Right lung (tissue), 10 donors: ENCODE measurements at places on chromosomes 16 and 17.

DNA sequence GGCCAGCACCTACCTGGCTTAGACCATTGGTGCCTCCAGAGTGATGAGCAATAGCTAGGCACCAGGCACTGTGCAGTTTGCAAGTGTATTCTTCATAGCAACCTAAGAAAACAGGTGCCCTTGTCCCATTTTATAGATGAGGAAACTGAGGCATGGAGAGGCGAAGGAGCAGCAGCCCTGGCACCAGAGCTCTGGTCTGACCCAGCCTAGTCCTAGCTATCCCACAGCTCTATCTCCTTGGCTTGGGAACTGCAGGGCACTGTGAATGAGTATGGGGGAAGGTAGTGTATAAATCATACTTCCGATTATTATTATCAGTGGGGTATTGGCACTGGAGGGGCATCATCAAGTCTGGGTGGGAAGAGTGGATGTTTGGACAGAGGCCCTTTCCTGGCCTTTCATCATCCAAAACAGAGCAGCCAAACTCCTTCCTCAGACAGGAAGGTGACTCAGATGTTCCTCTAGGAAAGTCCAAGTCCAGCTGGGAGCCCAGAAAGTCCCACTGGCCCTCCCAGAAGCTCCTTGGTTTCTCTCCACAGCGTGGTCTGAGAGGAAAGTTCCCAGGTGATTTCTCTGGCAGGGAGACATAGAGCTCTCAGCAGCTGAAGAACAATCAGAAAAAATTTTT lies 32.0 kb upstream of the PLLP start:
- DNase-seq: no peak

- DNase-seq: no peak
These were observed 297.5 kb downstream of the XYLT1 start for GRCh38 chr16:17173281-17173680.

DNA sequence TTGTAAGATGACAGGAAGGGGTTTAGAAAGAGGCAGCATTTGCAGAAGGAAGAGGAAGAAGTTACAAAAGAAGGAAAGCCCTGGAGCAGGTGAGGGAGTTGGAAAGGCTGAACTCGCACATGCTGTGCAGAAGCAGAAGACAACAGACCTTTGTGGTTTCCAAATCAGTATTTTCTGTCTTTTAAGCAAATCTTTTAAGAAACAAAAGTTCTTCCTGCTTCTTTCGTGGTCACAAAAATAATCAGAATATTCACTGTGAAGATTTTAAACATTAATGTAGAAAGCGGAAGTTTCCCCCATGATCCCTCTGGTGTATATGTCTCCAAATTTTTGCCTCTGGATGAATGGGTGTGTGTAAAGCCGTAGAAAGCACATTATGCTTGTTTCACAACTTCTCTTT lies 25.8 kb downstream of the ZNRF1 start:
- DNase-seq: no peak

DNA sequence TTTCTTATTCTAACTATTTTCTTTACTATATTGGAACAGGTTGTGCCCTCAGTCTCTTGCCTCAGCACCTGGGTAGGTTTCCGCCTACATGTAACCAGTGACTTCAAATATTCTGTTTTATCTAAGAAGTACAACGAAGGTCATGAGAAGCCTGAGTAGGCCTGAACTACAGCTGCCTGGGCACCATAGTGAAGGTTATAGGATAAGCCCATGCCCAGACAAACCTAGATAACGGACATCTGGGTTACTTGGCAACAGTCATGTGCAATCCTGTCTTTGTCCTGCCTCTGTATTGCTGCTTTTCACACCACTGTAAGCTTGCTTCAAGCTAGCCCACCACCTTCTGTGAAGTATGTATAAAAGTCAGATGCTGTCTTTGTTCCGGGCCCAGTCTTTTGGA lies 25.4 kb upstream of the ARL4D start:
- DNase-seq: no peak

DNA sequence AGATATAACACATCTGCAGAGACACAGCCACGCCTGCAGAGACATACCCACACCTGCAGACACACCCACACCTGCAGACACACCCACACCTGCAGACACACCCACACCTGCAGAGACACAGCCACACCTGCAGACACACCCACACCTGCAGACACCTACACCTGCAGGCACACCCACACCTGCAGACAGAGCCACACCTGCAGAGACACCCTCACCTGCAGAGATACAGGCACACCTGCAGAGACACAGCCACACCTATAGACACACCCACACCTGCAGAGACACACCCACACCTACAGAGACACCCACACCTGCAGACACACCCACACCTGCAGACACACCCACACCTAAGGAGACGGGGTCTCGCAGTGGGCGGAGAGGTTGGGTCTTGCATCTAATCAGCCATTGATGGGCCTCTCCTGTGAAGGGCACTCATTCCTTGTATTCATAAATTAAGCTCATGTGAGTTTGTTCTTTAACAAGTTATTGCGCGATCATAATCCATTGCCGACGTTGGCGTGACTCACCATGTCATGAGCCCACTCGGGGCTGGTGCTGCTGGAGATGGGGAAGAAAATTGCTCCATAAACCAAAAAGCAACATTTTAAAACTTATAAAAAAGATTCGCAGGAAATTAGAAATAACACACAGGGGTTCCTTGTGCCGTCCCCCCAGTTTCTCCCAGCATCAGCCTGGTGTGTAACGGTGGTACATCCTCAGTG lies 28.9 kb upstream of the CDH15 start:
- DNase-seq: no peak

GRCh38 chr17:4498461-4499397 lies at the start of gene SPNS2:
TSS of gene SPNS2 (plus strand) at chr17:4498881. CDS start at chr17:4499048, 167 bp downstream.
- DNase-seq: no peak

DNA sequence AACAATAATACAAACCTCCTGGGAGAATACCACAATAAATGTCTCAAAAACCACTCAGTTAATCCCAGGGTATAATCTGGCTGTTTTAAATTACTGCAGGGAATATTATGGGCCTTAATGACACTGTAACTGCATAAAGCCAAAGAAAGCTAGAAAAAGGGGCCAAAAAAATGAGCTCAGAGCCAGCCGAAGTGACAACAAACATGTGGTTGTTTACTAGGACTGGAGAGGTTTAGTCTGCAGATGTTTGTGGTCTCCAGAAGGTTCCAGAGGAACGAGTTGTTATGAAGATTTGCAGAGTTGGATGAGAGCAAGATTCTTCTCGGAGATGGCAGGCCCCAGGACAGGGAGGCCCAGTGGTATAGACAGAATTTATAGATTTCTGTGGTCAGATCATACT lies 97.1 kb upstream of the AKTIP start:
- no peak for DNase-seq

GRCh38 chr17:72008236-72008876 lies 112.5 kb upstream of the SOX9 start:
- no peak for DNase-seq

- no peak for DNase-seq
These were observed 1.3 kb downstream of the CCR10 start for GRCh38 chr17:42680331-42680808.

DNA sequence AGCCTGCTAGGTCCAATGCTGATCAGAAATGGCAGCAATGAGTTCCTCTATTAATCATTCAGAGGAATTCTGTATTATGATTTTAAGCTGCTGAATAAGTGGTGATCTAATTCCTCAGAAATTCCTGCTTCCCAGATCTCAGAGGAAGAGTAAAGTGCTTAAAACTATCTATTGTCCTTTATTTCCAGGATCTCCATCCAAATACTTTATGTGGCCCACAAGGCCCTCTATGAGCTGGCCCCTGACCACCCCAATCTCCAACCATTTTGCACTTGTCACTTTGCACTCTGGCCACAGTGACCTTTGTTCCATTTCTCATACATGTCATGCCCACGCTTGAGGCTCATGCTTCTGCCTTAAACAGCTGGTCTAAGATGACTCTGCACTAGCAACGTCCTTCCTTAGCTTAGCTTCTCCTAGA lies 93.7 kb downstream of the CA10 start:
- no peak for DNase-seq

DNA sequence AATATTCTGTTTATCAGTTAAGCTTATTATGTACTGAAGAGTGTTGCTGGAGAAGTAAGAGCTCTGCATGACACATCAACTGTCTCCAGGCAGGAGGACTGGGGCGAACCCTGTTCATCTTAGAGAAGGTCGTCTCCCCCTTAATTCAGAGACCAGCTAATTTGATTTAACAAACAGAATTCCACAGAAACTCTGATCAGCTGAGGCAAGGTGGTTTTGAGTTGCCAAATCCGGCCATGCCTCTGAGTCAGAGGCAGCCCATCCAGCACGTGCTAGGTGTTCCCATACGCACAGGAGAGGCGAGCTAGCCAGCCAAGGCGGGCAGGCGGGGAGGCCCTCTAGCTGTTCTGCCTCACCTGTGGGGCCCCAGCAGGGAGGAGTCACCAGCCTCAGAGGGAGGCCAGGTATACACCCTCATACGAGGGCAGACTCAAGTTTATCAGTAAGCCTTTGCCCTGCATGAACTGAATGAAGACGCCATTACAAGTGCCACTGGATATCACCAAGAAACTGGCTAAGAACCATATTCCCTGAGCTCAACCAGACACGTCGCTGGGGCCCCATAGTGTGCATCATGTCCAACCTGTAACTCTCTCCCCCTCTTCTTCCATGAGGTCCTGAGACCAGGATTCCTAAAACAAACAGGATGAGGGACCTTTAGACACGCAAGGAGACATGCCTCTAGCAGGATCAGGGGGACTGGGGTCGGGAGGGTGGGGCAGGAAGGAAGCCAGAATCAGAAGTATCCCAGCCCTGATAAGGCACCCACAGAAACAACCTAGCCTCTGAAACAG lies 25.7 kb downstream of the STAT5A start:
- no peak for DNase-seq

GRCh38 chr17:44079877-44080821 lies 9.6 kb downstream of the G6PC3 start:
- DNase-seq: no peak

DNA sequence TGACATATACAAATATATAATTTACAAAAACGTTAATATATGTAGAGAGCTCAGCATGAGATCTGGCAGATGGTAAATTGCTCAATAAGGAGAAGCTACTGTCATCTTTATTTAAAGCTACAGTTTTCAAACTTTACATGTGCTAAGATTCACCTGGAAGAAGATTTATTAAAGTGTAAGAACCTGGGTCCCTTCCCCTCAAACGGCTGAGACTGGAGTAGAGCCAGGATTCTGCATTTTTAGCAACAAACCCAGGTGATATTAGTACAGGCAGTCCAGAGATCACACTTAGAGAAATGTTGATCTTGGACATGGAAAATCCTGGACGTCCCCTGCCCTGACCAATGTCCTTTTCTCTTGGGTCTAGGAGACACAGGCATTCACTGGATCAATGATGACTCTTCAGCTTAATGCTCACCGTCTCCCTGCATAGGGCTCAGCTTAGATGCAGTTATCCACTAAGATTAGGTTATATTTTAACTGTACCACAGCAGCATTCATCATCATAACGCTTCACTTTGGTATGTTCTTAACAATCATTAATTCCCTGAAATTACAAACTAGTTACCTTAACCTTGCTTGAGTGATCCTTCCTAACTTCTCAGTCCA lies 20.4 kb downstream of the CDR2 start:
- no peak for DNase-seq

DNA sequence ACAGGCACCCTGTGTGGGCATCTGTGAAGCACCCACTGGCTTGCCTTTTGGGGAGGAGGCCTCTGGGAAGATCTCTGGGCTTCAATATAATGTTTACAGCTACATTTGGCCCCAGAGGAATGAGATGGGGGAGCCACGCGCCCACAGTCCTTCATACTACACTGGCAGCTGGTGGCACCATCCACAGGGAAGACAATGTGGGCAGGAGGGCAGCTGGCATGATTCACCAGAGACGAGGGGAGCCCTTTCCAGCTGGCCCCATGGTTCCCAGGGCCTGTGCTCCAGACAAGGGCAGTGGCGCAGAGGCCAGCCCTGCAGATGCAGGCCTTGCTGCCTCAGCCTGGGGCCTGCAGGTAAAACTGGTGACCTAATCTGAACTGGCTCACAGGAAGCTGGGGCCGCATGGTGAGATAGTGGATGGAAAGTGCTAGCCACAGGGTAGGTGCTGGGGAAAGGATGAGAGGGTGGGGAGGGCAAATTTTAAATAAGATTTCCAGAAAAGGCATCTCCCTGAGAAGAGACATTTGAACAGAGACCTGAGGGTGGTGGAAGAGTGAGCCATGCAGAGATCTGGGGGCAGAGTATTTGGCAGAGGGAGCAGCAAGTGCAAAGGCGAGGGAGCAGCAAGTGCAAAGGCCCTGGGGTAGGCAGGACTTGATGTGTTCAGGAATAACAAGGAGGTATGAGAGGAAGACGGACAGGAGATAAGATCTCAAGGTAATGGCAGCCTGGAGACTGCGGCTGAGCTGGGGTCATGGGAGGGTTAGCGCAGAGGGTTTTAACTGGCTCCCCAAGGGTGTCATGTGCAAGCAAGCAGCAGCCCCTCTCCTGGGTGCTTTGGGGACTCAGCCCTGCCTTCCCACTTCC lies 12.1 kb upstream of the KCNJ12 start:
- DNase-seq: no peak

DNA sequence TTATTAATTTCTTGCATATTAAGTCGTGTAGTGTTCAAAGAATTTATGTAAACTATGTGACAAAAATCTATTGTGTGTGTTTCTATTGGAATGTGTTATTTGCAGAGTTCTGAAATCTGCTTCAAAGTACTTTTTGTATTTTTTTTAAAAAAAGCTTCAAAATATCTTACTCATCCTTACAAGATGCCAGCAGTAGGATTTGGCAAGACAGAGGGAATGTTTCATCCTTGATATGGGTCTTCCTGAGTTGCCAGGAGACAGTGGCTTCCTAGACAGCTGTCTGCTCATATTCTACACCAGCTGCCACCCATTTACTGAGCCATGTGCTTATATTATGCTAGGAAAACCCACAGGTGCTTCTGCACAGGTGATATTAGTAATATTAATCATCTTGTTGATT lies 36.4 kb downstream of the EFCAB5 start:
- no peak for DNase-seq

DNA sequence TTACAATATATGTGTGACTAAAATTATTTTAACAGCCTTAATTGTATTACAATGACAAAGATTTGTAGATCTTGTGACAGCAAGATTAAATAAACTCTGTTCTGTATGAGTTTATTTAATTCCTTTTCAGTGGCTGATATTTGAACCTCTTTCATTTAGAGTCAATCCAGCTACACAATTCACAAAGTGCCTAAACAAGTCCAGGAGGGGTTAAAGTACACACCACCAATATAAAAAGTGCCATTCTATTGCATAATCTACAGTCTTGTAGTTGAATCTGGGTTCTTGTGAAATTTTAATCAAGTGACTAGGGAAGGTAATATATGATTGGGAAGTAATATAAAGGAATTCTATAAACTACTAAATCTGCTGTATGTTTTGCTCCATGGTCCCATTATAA lies 3.9 kb upstream of the NFAT5 start:
- DNase-seq: no peak

DNA sequence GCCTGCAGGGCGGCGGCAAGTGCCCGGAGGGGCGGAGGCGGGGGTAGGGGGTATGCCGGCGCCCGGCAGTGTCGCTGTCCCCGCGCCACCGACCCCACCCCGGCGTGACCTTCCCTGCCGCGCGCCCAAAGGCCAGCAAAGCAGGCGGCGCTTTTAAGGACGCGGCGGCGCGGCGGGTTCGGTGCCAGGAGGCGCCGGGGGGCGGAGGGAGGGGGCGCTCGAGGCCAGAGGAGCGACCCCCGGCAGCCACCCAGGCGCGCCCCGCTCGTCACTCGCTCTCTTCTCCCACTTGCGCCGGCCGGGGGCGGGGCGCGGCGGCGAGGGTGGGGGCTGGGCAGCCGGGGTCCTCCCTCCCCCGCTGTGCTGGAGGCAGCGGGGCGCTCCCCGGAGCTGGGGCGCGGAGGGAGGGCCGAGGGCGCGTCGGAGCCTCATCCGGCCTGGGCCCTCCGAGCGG lies 8.6 kb upstream of the BAHCC1 start:
- peak; percentile 50 for DNase-seq

- DNase-seq: peak; percentile 92
These were observed 44.1 kb upstream of the MYH10 start for GRCh38 chr17:8674344-8675305.
